RCC 7860 (cell line): ENCODE measurements at places on chromosomes 7 and 10.
A peak's percentile ranks its signal among the peaks of the same experiment; 100 is the strongest.

GRCh38 chr10:130425881-130426435 is 289.8 kb downstream of the GLRX3 start:
- no peak for DNase-seq

GRCh38 chr7:37201876-37202198 is 246.8 kb downstream of the ELMO1 start:
- no peak for DNase-seq

DNA sequence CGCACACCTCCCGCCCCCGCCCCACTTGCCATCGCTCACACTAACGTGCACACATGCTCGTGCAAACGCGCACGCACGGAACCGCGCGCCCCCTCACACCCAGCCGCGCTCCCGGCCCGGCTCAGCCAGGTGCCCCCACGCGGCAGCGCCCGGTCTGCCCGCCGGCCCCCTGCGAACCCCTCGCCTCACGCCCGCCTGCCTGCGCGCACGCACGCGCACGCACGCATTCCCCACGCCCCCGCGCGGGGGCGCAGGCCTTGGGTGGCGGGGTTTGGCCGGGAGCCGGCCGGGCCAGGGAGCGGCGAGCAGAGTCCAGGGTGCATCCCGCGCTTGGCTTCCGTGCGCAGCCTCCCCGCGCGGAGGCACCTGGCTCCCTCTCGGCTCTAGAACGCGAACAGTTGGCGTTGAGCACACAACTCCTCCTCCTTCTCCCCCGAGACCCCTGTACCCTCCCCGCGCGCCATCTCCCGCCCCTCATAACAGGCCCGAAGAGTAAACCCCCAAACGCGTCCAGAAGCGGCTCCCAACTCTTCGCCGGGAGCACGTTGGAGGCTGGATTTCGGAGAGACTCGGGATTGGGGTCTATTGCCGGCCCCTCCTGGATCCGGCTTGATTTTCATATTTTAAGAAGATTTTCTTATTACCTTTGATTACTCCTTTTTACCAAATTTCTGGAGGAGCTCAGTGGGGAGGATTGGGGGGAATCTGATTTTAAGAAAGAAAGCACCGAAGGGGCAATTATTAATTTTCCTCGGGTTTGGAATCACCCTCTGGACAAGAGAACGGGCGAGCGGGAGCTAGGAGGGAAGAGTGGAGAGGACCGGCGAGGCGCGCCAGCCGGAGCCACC is 527 bp upstream of the SORCS3 start:
- no peak for DNase-seq

GRCh38 chr10:86310291-86310690 is 56.3 kb downstream of the GRID1 start:
- DNase-seq, result no peak

DNA sequence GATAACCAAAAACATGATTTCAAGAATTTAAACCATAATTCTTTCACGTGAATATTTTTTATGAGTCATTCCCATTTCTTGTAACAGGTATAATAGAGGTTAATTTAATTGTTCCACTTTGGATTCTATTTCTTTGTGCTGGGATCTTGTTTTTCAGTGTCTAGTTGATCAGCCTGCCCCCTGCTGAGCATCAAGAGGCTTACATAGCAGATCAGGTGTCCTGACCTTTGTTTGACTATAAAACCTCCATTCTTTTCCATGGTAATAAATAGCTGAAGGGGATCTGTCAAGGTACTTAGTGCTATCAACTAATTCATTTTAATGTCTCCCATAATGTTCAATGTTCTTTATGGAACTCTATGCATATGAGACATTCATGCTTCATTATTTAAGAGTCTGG is 4.9 kb downstream of the COL17A1 start:
- peak; percentile 17 for DNase-seq

- no peak for DNase-seq
Measured at GRCh38 chr7:116161728-116162127, 48.6 kb upstream of the TES start.

DNA sequence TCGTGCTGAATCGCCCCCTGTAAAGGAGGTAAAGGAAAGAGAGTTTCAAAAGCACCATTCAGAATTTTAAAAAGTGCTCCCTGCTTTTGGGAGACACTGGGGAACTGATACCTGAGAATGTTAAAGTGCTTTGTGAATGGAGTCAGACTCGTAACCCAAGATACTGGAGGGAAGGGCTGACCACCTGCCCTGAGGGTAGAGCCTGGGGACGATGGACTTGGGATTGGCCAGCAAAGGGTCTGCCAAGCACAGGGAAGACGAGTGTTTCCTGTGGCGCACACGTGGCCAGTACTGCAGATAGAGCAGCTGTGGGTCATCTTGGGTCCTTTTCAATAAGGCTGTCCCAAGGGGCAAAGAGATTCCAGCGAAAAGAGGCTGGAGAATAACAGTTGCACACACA is 1284.1 kb upstream of the AUTS2 start:
- DNase-seq, result no peak

- no peak for DNase-seq
Measured at GRCh38 chr10:79044036-79044632, 24.6 kb upstream of the ZMIZ1 start.

GRCh38 chr7:106029941-106030340 is 66.9 kb downstream of the CDHR3 start:
- DNase-seq, result no peak

DNA sequence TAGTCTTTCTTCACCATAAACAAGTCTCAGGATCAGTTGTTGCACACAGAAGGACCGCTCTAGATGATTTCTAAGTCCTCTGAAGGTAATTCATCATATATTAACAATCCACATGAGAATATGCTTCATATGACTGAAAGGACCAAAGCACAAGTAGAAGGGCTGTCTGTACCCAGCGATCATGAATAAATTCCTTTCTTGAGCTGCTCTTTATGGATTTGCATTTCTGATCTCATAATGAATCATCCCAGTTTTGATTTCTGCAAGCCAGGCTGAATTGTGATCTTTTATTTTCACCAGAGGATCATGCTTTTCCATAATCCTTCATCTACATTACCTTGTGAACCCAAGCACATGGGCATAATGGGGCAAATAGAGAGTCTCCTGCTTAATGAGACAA is 675.6 kb downstream of the MAGI2 start:
- no peak for DNase-seq

- no peak for DNase-seq
Measured at GRCh38 chr7:158127241-158127640, 460.4 kb downstream of the PTPRN2 start.
